ENCODE measurements at places on chromosomes 3 and 15.

DNA sequence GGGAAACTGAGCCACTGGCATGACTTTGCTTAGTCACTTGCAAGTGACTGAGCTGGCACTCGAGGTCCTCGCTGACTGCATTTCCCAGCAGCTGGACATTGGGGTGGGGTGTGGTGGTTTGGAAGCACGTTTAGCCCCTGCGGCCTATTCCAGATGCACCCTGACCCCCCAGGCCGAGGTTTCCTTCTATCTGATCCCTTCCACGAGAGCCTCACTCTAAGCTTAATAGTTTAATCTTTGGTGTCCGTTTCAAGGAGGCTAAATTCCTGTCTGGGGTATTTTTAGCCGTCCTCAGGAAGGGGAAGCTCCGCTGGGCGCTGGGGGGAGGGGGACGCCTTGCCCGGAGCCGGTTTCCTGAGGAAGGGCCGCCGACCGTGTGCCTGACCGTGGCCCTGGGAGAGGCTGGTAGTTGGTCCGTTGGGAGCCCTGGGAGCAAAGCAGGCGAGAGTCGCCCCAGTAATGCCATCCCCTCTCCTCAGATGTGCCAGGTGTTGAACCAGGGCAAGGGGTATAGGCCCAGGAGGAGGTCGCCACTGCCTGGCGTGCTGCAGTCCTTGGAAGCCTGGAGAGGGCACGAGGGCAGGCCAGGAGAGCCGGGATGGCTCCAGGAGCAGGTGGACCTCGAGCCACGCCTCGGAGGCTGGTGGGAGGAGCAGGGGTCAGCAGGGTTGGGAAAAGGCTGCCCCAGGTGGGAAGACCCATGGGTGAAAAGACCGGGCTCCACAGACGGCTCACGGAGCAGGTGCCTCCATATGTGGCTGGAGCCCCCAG is 37.2 kb downstream of the IDH2 start:
- DNase-seq, result no peak

DNA sequence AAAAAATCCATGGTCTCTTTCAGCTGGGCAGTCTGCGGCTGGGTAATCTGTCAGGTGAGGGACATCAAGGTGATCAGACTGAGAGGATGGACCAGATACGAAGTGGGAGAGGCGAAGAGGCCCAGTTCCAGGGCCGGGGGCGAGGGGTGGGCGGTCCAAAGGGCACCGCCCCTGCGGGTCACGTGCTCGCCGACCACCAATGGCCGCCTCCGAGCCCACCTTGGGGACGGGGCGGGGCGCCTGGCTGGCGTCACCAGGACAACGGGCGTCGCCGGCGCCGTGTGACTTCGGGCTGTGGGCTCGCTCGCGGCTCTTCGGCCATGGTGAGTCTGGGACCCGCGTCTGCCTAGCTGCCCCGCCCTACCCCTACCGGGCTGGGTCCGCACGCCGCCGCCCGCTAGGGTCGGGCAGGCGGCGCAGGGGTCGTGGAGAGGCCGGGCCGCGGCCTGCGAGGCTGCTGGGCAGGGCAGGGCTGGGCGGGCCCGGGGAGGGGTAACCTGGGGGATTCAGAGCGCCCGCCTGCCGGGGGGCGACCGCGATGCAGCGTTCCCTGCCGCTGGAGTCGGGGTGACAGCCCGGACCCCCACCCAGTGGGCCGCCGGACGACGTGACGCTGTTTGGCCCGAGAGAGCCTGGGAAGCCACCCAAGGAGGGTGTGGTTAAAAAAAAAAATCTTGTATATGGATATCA is at the start of gene FBXL2:
Gene FBXL2, plus strand, starts transcription at position 250 of the 690 bp plus-strand sequence. Its CDS starts 71 bp downstream, at position 321.
- no peak for DNase-seq

DNA sequence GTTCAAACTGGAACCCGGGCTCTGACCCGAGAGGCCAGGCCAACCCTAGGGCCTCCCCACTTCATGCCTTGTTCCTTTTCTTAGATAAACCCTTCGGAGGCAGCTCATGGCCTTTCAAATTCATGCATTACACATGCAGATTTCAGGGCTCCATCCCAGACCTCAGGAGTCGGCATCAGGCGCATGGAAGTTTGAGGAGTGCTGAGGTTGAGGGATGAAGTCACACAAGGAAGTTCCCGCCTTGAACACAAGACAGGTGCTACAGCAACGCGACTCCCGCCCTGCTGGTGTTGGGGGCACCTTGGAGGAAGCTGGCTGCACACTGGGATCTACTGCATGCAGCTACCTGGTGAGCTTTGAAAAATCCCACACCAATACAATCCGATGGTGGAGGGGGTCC is 245.2 kb upstream of the LYSMD4 start:
- no peak for DNase-seq

GRCh38 chr15:22948056-22948455 is 32.1 kb downstream of the CYFIP1 start:
- no peak for DNase-seq

GRCh38 chr3:58623961-58624360 is 42.6 kb downstream of the FAM3D start:
- DNase-seq, result no peak

- no peak for DNase-seq
These were observed 176.5 kb upstream of the LYSMD4 start for GRCh38 chr15:99909592-99910295.

DNA sequence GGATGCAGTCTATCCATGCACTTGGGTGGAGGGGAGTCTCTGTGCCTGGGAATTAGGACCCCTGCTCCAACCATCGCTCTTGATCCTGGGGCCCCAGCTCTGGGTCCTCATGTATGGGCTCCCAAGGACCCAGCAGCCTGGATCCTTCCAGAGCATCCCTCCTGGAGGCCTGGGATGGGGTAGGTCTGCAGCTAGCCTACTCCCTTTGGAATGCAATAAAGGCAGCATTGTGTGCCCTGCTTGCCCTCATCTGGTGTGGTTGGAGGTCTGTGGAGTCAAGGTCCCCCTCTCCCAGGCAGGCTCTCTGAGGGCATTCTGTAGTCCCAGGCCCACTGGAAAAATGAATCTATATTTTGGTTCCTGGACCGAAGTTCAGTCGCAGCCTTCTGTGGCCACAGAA is 15.0 kb upstream of the SLC28A1 start:
- no peak for DNase-seq

- no peak for DNase-seq
These were observed 5.3 kb downstream of the ATP1B3 start for GRCh38 chr3:141881702-141882101.

- DNase-seq, result no peak
These were observed 32.2 kb downstream of the GRIP2 start for GRCh38 chr3:14507757-14508504.

GRCh38 chr15:39287322-39288195 is 293.3 kb upstream of the THBS1 start:
- no peak for DNase-seq

- DNase-seq, result no peak
These were observed 1308.8 kb downstream of the ROBO2 start for GRCh38 chr3:78348664-78349063.

DNA sequence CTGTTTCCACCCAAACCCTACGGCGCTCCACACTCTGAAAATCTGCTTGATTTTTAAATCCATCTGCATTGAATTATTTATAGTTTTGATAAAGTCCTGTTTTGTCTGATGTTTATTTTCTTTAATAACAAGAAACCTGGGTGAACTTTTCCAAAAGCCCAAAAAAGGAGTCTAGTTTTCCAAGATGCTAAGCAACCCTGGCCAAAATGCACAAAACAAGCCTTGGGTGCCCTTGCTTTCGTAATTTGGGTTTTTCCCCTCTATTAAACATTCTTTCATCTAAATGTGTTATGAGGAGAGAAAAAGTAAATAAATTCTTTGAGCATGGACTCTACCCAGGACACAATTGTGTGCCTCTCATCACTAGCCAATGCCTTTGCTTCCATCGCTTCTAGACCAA is 468.9 kb downstream of the MCTP2 start:
- DNase-seq, result no peak

- no peak for DNase-seq
These were observed 53.7 kb downstream of the CCDC54 start for GRCh38 chr3:107430996-107431245.

- DNase-seq, result no peak
These were observed 151.0 kb downstream of the TJP1 start for GRCh38 chr15:29670998-29671981.

- no peak for DNase-seq
These were observed 4.4 kb downstream of the CLK3 start for GRCh38 chr15:74619916-74620635.

GRCh38 chr15:70583006-70583405 is 180.4 kb downstream of the UACA start:
- DNase-seq, result no peak

- DNase-seq, result no peak
These were observed 95.7 kb downstream of the NEDD4 start for GRCh38 chr15:55897560-55898336.

DNA sequence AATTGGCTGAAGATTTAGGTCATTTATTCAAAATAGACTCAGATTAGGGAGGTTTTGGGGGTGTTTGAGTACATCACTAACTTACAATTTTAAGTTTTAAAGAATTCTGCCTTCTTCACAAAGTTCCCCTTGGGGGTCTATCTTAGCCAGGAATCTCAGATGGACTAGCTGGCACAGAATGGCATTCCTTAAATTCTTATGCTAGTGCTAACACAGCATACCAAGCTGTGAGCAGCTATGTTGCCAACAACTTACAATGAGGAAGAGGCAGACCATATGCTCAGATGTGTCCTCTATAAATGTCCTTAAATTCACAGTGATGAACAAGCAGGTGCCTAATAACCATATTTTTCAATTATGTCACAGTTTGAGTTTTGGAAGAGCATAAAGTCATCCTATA is 60.9 kb upstream of the NPHP3 start:
- no peak for DNase-seq

DNA sequence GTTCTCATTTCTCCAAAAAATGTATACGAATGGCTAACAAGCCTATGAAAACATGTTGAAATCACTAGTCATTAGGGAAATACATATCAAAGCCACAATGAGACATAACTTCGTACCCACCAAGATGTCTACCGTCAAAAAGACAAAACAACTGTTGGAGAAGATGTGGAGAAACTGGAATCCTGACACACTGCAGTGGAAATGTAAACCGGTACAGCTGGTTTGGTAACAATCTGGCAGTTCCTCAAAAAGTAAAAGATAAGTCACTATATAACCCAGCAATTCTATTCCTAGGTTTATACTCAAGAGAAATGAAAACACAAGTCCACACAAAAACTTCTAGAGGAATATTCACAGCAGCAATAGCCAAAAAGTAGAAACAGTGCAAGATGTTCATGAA is 7.0 kb downstream of the SCAPER start:
- no peak for DNase-seq

DNA sequence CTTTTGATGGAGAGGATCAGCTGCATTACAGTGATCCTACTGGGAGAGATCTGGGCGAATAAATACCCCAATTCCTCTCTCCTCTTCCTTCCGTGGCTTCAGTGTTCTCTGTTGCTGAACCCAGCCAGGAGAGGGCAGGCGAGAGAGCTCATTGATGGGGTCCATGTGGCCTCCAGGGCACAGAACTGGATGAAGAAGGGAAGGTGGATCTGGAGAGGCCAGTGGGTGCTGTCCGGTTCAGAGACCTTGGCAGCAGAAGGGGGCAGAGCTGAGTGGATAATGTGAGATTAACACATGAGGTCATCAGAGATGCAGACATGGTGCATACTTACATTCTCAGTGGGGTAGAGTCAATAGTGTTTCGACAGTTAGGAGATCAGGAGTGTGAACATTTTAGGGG is 193.6 kb downstream of the CLSTN2 start:
- DNase-seq, result no peak

GRCh38 chr15:93706495-93707292 is 524.7 kb upstream of the MCTP2 start:
- DNase-seq, result no peak

GRCh38 chr3:86978111-86978551 is 12.8 kb downstream of the VGLL3 start:
- no peak for DNase-seq

DNA sequence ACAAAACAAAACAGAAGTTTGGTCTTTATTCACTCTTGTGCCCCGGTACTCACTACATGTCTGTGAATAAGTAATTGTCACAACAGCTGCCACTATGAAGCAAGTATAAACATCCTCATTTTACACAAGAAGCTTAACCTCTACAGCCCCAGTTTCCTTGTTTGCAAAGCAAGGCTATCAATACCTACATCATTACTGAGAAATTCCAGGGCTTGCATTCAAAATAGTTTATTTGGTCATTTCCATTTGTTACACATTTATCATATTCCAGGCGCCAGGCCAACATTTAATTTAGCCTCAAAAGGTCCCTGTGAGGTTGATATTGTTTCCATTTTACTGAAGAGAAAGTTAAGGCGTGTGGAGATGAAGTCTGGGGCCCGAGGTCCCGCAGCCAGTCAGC is 161.4 kb upstream of the LRTM1 start:
- no peak for DNase-seq

GRCh38 chr3:127070776-127071175 is 87.9 kb downstream of the PLXNA1 start:
- DNase-seq, result no peak

DNA sequence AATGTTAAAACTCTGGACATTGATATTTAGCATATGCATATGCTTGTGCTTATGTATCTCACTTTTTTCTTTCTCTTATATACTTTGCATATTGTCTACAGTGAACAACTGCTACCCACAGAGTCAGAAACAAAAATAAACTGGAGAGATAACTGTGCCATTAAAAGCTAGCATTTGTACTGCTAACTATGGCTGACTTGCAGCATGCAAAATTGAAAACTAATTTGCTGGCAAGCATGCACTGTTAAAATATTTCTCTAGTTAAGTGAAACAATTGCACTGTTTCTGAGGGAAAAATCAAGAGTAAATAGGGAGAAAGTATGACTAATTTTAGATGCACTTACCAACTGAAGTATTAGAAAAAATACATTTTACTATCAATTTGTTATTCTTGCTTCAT is 177.8 kb downstream of the CBLB start:
- DNase-seq, result no peak
